Activated T-cell treated with anti-CD3 and anti-CD28 coated beads for 24 hours (primary cell): ENCODE measurements at places on chromosomes 6 and 20.

DNA sequence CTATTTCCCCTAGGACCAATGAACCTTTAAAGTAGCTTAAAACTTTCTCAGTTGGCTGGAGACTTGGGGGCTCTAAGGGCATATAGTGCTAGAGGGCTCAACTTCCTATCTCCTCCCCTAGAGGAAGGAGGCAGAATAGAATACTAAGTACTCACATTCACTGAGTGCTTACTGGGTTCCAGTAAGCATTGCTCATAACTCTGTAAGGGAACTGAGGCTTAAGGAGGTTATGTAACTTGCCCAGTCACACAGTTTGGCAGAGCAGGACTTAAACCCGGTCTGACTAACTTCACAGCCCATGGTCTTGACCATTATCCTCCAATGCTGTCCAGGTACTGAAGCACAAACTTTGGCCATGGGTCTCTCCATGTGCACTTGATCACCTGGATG lies 12.5 kb downstream of the SESN1 start:
- DNase-seq: no peak

- no peak for DNase-seq
Observed at GRCh38 chr6:169960521-169960885, 209.1 kb downstream of the ERMARD start.

GRCh38 chr6:1997702-1998101 lies 247.7 kb downstream of the GMDS start:
- no peak for DNase-seq

GRCh38 chr6:156809446-156810178 lies 32.4 kb downstream of the ARID1B start:
- DNase-seq: no peak

DNA sequence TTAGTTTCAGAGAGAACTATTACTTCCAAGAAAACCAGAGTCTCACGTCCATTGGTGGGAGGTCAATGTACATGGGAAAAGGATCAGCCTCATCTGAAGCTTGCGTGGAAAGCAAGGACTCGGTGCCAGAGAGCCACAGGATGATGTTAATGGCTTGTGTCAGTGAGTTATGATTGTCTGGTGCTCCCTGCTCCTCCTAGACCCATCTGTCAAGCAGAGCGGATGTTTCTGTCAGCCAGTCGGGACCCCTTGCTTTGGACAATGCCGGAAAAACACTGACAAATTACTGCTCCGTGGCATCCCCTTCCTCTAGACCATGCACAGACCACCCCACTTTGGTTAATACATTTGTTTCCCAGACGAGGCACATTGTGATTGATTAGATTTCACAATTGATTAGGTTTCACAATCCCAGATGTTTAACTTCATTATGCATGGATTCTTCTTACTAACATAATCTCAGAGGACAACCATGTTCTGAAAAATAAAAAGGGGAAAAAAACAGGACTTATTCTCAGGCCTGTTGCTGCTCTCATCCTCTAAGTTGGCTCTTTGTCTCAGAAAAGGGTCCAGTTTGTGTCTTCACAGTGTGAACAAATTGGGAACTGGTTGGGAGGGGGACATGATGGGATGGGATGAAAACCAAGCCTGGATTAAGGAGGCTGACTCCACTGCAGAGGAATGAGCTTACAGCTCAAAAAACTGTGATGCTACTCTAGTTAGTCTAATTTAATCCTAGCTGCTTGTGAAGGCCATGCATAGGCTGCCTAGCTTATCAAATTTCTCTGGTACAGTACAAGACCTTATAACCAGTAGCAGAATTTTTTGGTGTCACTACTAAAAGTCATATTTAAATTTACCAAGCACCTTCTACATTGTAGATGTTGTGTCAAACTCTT lies 51.9 kb downstream of the UNC5CL start:
- DNase-seq: no peak

- DNase-seq: no peak
Observed at GRCh38 chr20:61424628-61425420, 172.8 kb downstream of the CDH4 start.

- DNase-seq: no peak
Observed at GRCh38 chr6:46327779-46328178, 157.0 kb upstream of the ENPP5 start.

- no peak for DNase-seq
Observed at GRCh38 chr6:83966539-83966938, 67.0 kb upstream of the MRAP2 start.

DNA sequence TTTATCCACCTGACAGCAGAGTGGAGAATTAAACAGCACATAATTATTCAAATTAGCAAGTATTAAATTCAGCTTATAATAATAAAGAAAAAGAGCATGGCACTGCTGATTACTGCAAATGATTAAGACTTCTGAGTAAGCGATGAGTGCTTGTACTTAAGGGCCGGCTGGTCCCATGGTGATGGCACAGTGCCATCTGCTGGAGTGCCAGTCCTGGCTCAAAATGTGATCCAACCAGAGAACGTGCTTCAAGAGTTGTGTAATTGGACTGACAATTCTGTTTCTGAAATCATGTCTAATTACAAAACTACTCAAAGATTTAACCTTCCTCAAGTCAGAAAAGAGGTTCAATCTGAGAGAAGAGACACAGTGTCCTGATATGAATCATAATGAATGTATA lies 181.6 kb upstream of the RGS17 start:
- no peak for DNase-seq

DNA sequence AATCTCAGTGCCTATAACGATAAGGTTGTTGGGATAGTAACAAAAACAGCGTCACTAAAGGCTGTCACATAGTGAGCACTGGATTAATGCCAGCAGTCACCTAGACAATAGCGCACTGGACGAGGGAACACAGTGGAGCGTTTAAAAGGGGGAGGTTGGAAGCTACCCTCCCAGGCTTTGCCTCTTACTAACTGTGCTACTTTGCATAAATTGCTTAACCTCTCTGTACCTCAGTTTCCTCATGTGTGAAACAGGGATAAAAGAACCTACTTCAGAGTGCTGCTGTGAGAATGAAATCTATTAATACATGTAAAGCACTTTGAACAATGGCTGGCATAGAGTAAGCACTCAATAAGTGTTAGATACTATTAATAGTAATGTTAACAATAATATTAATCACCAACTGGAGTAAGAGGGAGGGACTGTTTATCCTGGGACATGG lies 10.5 kb downstream of the BCL2L1 start:
- no peak for DNase-seq

- no peak for DNase-seq
Observed at GRCh38 chr6:41713159-41713649, 22.2 kb downstream of the TFEB start.

GRCh38 chr6:9398071-9398766 lies 962.9 kb upstream of the SLC35B3 start:
- no peak for DNase-seq

DNA sequence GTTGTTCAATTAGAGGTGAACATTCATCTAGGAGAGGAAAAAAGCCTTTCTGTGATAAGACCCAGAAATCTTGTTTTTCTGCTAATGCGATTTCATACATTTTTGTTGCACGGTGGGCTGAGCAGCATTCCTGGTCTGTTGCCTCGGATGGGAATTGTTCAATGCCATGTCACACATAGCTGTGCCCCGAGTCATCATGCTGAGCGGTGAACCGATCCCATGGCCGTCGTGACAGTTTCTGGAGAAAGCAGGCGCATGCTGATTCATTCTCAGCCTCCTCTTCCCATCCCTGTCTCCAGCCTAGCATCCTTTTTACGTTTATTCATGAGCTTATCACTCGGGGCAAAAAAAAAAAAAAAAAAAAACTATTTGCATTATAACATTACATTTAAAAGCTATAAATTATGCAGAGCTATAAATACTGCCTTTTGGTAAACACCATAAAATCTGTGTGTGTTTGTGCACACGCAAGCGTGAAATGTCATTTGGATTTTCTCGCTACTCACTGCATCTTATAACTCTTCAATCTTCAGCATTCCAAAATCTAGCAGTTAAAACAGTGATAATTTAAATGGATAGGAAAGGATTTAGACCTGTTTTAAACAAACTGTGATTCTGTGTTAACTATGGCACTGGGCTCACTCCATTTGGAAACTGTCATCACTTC lies 58.9 kb upstream of the IFNGR1 start:
- DNase-seq: no peak

- DNase-seq: no peak
Observed at GRCh38 chr6:166237617-166238016, 70.0 kb upstream of the TBXT start.

DNA sequence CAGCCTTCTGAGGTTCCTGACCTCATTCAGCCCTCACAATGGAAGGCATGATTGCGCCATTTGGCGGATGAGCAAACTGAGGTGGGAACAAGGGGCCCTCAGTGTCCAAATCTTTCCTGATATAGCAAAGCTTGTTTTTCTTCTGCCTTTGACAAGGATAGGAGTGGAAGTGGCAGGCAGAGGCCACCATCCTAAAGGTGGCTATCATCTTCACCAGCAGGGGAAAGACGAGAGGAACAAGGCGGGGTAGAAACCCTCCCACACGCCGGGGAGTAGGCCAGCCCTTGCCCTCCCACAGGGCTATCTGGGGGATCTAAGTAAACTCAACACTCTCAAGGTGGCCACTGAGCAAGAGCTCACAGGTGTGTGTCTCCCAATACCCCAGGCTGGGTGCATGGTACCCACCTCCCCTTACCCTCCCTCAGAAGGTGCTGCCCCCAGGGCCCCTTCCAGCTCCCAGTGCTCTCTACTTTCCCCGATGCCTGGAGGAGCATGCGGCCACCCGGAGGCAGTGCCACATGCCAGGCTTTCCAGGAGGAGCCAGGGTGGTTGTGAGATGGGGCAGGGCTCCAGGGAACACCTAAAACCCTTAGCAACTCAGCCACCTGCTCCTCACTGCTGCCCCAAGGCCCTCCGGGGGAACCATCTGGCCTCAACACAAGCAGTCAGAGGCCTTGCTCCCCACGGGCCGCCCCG lies 11.2 kb downstream of the SPDEF start:
- no peak for DNase-seq

DNA sequence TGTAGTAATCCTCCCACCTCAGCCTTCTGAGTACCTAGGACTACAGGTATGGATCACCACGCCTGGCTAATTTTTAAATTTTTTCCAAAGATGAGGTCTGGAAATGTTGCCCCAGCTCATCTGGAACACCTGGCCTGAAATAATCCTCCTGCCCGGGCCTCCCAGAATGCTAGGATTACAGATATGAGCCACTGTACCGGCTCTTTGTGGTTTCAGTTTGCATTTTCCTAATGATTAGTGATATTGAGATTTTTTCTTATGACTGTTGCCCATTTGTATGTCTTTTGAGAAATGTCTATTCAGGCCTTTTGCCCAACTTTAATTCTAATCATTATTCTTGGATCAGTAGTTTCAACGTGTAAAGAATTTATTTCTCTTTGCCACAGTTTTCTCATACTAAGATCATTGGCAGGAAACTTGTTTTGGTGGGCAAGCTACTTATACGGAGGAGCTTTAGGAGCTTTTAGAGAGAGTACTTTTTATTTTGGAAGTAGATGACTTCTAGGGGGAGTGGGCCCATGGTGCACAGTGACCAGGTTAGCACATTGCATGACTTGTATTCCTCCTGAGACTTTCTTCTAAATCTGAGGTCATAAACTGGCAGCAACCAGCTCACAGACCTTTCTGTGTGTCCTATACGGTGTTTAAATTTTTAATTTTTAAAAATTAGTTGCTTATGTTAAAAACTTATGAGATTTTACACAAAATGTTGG lies 62.3 kb downstream of the STK4 start:
- DNase-seq: no peak

GRCh38 chr20:62962891-62963613 lies 10.5 kb downstream of the SLC17A9 start:
- DNase-seq: no peak

DNA sequence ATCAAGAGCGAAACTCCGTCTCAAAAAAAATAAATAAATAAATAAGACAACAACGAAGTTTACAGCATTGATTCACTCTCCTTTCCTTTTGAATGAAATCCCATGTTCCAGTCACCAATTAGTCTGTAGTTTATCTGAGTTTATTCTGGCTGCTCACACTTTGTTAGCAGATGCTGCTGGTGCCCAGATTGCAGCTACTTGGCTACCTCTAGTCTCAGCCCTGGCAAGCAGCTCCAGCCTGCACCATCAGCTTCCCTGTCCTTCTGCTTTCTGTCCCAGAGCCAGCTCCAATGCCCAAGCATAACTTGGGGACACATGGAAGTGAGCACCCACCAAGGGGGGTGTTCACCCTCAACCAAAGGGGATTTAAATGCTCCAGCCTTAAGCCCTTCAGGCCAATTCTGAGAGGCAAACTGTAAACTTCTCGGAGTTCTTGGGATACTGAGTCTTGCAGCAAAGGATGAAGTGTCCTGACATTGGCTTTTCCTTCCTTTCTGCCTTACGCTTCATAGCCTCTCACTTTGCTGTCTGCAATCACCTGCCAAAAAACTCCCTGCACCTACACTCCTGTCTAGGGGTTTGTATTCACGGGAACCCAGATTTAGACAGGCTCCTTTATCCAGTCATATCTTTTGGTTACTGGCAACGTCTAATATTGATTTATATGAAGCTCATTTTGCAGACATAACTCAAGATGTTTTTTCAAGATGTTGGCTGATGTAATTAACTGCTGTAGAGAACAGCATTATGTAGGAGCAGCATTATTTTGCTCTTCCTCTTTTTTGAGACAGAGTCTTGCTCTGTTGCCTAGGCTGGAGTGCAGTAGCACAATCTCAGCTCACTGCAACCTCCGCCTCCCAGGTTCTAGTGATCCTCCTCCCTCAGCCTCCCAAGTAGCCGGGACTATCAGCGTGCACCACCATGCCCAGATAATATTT lies 9.8 kb upstream of the TASP1 start:
- DNase-seq: no peak

GRCh38 chr6:157203312-157203744 lies 120.0 kb downstream of the TMEM242 start:
- no peak for DNase-seq

- DNase-seq: no peak
Observed at GRCh38 chr6:111598181-111598580, 7.5 kb downstream of the TRAF3IP2 start.

DNA sequence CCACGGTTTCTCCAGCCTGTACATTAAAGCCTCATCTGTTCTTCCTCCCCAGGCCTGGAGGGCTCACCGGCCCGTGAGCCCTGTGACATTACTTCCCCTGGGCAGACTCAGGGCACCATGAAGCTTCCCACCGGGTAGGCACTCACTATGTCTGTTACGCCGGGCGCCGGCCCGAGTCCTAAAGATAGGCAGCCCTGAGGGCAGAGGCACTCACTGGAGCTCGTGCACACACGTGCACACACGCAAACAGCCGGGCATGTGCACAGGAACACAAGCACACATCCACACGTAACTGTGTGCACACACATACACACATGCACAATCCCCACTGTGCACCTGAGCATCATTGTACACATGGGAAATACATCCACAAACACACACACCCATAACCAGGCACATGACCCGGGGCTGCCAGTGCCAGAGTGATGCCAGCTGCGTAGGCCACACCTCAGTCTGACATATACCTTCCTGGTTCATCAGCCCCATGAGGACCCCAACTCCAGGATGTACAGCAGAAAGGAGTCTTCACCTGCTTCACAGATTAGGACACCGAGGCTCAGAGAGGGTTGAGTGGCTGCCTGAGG lies 83.7 kb downstream of the YTHDF1 start:
- no peak for DNase-seq
